Forelimb muscle (tissue), 1 donor: ENCODE measurements at places on chromosomes 12 and 14.

DNA sequence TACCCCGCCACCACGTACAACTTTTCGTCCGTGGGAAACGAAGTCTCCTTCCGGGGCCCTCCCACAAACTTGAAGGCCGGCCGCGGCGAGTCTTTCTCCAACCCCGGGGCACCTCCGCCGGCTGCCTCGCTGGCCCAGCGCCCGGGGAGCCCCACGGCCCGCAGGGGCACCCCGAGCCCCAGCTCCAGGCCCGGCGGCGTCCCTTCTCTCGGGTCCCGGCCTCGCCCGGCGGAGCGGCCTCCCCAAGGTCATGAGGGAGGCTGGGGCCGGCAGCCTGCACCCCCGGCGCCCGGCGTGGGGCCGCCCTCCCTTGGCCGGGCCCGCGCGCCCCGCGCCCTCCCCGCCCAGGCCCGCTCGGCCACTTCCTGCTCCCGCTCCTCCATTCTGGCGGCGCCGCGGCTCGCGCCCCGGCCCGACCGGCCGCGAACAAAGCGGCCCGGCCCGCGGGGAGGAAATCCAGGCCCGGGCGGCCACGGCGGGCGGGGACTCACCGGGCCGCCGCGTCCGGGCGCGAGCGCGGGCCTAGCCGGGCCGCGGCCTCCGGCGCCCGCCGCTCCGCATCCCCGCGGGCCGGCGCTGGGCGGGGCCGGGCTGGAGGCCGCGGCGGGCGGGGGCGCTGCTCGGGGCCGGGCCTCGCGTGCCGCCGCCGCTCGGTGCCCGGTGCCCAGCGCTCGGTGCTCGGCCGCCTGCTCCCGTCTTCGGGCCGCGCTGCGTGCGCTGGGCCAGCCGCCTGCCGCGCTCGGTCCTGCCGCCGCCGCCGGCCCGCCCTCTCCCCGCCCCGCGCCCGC, at the start of gene AKT1:
AKT1 (minus strand) TSS at position 756 of the 788 bp plus-strand sequence. CDS start 3,105 bp downstream, outside the sequence.
- DNase-seq, result no peak

DNA sequence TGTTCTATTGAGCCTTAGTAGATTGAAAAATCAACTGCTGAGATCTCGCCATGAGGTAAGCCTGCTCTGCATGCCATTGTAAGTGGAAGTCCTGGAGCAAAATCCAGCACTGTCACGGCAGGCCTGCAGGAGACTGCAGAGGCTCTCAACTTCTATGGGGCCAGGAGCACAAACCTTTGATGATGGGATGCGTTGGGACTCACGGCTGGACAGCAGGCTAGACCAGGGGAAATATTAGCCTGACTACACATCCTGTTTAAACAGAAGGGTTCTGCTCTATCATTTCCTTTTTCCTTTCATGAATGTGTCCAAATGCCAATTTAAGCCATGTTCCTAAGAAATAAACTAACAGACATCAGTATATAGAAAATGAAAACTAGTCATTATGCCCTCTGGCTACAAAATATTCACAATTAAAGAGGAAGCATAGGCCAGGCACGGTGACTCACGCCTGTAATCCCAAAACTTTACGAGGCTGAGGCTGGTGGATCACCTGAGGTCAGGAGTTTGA, 33.9 kb upstream of the RASSF8 start:
- no peak for DNase-seq

- peak; percentile 90 for DNase-seq
Measured at GRCh38 chr12:57893431-57894353, 47.2 kb upstream of the CTDSP2 start.

- DNase-seq, result no peak
Measured at GRCh38 chr14:60508707-60509437, at the start of gene SIX6. Gene SIX6 (plus strand): TSS chr14:60509146. CDS start chr14:60509399, 253 bp downstream.

DNA sequence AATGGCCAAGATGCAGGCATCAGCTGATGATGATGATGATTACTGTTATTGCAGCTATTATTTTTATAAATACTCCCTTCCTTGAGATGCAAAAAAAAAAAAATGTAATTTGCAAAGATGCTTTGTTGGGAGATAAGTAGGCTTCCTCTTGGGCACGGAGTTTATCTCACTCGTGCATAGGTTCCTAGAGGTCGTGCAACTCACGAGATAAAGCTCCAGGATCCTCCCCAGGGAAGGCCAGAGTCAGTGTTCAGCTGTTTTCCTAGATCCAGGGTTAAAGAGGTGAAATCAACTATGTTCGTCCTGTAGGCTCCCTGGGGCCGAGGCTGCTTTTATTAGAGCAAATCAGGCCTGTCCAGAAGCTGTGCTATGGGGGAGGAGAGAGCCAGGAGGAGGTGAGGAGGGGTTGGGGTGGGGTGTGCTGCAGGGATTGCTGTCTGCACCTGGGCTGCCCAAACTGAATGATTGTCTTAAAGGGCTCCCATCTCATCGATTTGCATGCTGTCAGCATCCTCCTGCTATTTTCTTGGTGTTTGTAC, 270.3 kb downstream of the NRXN3 start:
- no peak for DNase-seq

DNA sequence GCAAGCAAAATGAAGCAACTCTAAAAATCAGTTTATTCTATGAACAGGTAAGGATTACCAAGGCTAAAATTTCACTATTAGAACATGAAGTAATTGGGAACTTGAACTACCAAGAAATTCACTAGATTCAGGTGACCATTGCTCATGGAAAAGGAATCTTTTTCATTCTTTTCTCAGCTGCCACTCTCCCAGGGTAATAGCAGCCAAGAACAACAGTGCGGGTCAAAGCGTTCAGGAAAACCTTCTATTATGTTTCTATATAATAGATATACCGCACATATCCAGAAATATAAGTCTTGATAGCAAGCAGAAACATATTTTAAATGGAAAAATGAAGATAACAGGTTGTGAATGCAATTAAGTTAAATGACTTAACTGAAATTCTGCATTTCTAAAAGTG, 125.6 kb downstream of the NELL2 start:
- no peak for DNase-seq

GRCh38 chr12:69765515-69765914, 26.9 kb downstream of the RAB3IP start:
- no peak for DNase-seq

GRCh38 chr14:66085224-66085623, 400.9 kb upstream of the CCDC196 start:
- DNase-seq, result no peak

GRCh38 chr12:114685320-114685781, 1.4 kb upstream of the TBX3 start:
- DNase-seq, result no peak

DNA sequence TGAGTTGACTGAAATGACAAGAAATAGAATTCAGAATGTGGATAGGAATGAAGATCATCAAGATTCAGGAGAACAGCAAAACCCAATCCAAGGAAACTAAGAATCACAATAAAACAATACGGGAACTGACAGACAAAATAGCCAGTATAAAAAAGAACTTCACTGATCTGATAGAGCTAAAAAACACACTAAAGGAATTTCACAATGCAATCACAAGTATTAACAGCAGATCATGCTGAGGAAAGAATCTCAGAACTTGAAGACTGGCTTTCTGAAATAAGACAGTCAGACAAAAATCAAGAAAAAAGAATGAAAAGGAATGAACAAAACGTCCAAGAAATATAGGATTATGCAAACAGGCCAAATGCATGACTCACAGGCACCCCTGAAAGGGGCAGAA, 15.3 kb upstream of the OR5AU1 start:
- DNase-seq, result no peak

- no peak for DNase-seq
Measured at GRCh38 chr12:68864604-68865003, 56.6 kb downstream of the MDM2 start.

GRCh38 chr12:61213646-61214045, 1046.6 kb upstream of the USP15 start:
- no peak for DNase-seq

- DNase-seq, result no peak
Measured at GRCh38 chr12:52514471-52515318, 5.5 kb downstream of the KRT5 start.

DNA sequence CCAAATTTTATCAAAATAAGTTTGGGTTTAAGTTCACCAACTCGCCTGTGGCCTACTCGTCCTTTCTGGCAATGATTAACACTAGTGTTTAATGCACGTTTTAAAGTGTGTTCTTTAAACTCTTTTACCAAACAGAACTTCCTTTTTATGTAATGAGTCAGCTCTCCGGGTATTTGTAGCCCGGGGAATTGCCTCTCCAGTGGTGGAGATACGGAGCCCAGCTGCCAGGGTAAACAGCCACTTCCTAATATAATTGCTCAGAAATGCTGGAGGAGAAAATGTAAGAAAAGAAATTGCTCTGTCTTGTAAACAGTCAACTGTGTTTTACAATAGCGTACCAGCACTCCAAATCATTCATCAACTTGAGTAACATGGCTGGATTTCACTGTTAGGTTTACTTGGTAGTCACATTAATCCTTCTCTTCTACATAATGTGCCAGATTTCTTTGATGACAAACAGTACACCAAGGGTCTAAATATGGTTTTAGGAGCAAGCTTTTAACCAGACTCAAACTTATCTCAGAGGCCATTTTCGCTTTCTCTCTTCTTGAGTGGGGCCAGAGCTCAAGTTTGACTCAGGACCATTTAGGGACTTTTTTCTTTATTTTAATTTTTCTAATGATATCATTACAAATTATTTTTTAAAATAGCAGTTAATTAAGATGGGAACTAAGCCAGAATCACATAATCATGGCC, 101.2 kb upstream of the SLC38A2 start:
- no peak for DNase-seq

GRCh38 chr12:47396902-47397663, 308.7 kb downstream of the RPAP3 start:
- DNase-seq, result no peak

GRCh38 chr12:5308216-5308615, 123.7 kb upstream of the NTF3 start:
- DNase-seq, result peak; percentile 52

DNA sequence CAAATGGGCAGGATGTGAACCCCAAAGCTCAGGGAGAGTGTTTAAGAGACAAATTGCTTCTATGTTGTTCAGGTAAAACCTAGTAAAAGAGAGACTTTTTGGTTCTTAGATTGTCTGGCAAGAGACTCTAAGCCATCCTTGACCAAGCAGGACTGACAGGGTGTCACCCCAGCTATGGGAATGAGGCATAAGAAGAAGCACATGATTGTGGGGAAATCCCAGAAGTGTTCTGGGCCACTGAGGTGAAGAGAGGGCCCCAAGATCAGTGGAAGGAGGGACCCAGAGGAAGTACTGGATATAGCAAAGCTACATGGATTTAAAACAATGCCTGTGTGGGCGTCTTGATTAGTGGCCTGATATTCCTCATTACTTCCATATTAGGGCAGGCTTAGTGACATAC, 99.0 kb downstream of the SAMD4A start:
- DNase-seq, result no peak

DNA sequence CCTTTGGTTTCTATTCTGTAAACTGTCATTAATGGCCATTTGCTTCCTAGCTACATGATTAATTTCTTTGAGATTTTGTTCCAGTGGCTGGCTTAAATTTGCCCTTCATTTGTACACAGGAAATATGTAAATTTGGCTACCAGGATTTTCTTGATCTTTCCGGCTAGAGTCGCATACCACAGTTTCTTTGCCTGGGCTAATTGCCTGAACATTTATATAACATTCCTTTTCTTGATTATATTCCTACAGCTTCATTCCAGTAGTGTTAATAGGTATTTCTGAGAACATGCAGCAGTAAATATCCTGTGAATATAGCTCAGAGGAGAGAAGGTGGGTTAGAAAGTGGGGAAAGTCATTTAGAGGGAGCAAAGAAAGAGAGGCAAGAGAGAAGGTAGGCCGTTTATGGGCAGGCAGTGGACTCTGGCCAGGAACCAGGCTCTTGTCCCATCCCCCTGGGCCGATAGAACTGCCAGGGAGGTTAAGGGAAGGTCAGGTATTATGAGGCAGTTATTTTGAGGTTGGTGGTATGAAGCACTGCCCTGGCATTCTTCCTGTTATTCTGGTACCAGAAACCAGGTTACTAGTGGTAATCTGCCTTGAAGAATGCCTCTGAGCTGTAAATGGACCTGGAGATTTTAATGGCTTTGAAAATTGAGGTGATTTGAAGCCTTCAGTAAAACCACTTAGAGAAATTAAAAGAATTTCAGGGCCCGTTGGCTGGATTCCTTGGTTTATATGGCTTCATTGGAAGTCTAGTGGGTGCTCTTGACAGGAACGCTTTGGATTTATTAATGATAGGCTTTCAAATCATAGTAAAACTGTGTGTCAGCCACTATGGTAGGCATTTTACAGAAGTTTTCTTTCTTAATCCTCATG, 4.4 kb downstream of the RNF10 start:
- DNase-seq, result no peak

DNA sequence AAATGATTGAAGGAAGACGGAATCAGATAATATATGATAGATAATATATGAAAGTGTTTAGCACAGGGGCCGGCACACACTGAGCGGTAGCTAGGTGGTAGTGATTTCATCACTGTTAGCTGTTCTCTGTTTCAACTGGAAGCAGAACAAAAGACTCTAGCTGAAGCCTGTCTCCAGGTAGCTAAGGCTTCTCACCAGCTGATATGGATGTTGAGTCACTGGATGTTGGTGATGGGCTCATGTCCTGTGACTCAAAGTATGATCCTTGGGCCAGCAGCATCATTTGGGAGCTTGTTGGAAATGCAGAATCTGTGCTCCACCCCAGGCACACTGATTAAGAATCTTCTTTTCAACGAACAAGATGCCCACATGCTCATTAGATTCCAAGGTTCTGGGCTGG, 21.7 kb upstream of the KCNA5 start:
- no peak for DNase-seq

- no peak for DNase-seq
Measured at GRCh38 chr14:24834956-24835355, 201.0 kb upstream of the GZMB start.

DNA sequence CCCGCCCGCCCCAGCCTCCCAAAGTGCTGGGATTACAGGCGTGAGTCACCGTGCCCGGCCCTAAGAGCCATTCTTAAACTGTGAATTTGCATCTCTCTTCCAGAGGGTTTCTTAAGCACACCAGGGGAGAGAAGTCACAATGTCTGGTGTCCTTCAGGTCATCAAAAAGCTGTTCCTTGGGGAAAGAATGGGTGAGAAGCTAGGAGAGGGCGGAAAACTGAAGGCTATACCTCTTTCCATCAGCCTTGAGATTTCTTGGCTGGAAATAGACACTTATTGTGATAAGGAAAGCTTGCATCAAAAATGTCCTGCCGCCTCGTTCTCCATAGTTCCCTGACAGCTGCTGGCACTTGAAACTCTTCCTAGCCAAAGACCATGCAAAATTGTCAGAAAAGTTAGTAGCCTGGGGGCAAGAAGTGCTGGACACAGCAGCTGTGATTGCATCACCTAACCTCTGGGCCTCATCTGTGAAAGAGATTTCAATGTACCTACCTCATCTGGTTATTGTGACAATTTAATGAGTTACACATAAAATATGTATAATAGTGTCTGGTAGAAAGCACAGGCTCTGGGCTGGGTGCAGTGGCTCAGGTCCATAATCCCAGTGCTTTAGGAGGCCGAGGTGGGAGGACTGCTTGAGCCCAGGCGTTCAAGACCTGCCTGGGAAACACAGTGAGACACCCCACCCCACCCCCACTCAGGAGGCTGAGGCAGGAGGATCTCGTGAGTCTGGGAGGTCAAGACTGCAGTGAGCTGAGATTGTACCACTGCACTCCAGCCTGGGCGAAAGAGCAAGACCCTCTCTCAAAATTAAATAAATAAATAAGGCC, 9.7 kb upstream of the UBC start:
- DNase-seq, result no peak
